ENCODE measurements at places on chromosomes 4 and X.

GRCh38 chr4:1718095-1718850 is 2.9 kb downstream of the TMEM129 start:
- DNase-seq: no peak

DNA sequence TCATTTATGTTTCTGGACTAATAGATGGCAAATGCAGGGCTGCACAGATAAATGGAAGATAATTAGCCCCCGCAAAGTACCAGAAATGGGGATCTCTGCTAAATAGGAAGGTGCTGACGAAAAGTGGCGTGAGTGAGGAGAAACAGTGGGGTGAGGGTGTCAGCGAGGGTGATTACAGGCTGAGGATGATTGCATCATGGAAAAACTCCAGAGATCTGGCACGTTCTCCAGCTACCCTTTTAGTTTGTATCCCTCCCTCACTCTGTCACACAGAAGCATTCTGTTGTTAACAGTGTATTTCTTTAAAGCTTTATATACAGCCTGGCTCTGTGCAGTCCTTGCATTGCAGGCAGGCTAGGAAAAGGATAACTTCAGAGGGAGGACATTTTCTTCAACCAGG is 309.6 kb upstream of the DDX53 start:
- DNase-seq: no peak

DNA sequence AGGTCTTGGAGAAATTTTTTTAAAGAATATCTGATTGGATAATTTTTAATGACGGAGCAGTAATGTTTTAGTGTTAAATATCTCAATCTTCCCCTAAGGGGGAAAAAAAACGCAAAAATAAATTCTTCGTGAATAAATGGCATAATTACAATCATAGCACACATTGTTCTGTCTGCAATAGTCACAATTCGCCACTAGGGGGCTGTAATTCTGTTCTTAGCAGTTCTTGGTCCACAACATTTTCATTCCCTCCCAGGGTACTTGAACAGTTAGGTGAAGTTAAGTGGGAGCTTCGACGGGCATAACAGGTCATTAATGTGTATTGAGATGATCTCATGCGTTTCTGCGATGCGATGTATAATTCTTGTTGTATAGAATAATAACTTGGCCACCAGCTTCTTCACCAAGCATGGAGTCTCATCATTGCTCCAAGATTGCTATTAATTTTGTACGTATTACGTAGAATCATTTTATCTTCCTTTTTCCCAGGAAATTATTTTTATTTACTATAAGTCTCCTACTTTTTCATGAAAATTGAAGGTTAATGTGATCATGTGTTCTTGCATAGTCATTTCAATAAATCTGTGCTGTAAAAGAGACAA is 27.2 kb downstream of the HTR2C start:
- peak; percentile 48 for DNase-seq

- no peak for DNase-seq
Measured at GRCh38 chr4:86810847-86811246, 38.3 kb downstream of the SLC10A6 start.

- DNase-seq: no peak
Measured at GRCh38 chr4:23884741-23885140, 5.1 kb downstream of the PPARGC1A start.

DNA sequence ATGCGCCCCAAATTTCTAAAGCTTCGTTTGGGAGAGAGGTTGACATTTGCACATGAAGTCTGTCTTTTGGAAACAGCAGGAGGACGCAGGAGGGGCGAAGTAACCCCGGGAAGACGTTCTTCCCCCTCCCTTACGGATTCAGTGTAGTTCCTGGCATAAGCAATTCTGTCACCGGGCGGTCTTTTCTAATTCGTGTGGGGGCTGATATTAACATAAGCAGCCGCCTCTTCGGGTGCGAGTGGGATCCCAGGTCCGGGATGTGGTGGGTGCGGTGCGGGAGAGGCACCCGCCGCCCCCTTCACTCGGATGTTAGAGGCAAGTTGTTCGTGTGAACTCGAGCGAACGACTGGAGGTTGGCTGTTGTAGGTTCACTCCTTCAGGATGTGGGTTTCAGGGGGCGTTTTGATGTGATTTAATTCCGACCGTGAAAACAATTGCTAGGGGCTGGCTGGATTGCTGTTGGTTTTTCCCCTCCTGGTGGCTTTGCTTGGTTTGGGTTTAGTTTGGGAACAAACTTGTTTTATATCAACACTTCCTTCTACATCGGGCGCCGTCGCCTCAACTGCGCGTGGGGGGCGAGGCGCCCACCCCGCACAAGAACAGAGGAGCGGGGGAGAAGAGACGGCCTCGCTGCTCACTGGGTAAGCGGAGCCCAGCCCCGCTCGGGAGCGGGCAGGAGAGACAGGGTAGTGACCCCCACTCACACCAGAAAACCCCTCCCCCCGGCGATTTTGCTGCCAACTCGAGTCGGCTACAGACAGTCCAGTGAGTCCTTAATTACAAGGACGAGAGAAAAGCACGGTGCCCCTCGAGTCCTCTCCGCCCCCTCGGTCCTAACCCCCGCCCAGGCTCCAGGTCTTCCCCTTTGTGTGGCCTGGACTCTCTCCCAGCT is 2.9 kb upstream of the LEF1 start:
- peak; percentile 79 for DNase-seq

- DNase-seq: no peak
Measured at GRCh38 chrX:43845776-43846175, 36.5 kb downstream of the MAOB start.

- DNase-seq: no peak
Measured at GRCh38 chrX:100319716-100320115, 90.4 kb downstream of the PCDH19 start.

DNA sequence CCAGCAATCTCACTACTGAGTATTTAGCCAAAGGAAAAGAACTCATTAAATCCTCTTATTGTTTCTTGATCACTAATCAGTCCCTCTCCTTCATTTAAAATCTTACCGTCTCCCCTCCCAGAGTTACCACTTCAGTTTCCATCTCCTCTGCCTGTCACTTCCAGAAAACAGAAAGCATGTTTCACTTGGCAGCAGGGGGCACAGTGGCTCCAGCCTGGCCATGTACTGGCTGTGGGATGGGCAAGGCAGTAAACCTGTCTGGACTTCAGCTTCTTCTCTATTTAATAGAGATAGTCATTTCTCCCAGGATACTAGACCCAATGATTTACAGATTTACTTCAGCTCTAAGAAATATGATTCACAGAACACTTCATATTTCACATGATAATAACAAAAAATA is 63.2 kb downstream of the CD40LG start:
- DNase-seq: no peak

GRCh38 chr4:59904331-59904730 is 1295.8 kb upstream of the ADGRL3 start:
- no peak for DNase-seq

GRCh38 chr4:21012851-21013331 is 312.6 kb downstream of the PACRGL start:
- no peak for DNase-seq

- no peak for DNase-seq
Measured at GRCh38 chrX:72297953-72298730, 7.6 kb downstream of the CITED1 start.
